ENCODE measurements at places on chromosomes 3 and 15.
A peak's percentile ranks its signal among the peaks of the same experiment; 100 is the strongest.

- no peak for DNase-seq
Measured at GRCh38 chr15:95302206-95302605, 1028.3 kb upstream of the NR2F2 start.

DNA sequence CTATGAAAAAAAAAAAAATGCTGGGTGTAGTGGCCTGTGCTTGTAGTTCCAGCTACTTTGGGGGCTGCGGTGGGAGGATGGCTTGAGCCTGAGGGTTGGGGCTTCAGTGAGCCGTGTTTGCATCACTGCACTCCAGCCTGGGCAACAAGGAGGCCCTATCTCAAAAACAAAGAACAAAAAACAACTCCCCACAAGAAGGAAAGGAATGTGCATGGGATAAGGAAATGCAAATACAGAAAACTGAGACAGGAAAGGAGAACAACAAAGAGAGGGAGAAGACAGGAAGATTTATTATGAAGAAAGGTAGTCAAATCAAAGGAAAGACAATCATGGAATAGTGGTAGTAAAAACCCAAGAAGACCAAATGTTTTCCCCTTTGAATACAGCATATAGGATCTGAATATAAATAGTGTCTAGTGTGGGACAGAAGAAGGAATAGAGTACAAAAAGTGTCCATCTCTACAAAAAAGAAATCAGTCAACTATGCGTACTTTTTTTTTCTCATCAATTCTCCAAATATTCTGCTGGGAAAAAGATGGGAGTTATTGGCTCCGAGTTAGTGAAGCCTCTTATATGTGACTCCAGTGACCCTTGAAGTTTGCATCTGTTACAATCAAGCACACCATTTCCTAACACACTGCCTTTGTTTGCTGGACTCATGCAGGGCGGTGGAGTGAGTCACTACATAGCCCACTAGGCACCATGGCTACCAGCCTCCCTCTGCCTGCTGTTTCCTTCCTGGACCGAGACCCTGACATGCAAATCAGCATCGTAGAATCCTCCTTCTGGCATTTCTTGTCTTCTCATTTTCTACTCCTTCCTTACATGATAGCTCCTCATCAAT lies 101.2 kb upstream of the PTX3 start:
- DNase-seq, result peak; percentile 21

DNA sequence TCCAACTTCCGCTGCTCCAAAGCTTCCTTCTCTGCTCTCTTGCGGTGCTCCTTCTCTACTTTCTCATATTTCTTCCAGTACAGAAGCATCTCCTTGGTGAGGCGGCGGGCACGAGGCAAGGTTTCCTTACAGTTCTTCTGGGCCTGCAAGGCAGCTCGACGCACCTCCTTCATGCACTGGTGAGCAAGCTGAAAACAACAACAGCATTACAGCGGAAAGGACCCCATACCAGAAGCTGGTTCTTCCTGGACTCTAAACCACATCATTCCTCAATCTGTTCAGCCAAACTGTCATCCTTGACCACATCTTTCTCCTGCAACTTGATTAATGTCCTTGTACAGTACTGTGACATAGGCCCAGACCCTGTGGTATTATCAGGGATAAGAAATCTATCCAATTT lies 36.4 kb downstream of the INO80 start:
- no peak for DNase-seq

- no peak for DNase-seq
Measured at GRCh38 chr15:70236341-70237086, 138.8 kb upstream of the TLE3 start.

GRCh38 chr3:9793161-9793781 lies 389 bp downstream of the ARPC4 start:
- DNase-seq, result no peak

DNA sequence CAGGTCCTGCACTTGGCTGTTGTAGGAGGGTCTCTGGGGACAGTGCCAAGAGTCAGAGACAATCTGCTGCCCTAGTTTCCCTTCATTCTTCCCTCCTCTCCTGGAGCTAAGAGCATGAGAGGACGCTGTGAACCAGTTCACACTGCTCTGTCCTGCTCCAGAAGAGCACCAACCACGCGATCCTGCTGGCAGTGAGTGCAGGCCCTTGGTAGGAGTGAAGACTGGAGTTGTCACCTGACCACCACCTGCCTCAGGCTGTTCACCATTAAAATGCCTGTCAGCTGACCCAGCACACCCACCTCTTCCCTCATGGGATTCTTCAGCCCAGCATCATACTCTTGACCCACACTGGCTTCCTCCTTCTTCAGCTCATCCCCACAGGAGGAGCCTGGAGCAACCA lies 2.9 kb downstream of the TM6SF1 start:
- no peak for DNase-seq

DNA sequence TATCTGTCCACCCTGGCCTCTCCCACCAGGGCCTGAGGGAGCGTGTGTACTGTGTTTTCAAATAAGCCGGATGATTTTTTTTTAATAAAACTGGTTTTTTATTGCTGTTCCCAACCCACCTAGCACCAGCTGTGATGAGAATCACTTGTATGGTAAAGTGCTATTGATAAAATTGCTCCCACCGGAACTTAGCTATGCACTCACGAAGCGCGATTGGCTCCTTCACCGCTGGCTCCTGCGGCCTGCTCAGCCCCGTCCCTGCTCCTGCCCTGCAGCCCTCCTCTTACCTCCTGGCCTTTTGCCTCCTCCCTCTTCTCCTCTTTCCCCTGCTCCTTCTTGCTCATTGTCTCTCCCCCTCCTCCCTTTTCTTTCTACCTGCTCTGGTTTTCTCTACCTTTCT lies 183.7 kb downstream of the TLE3 start:
- no peak for DNase-seq

GRCh38 chr15:63941698-63942465 lies 104.4 kb downstream of the DAPK2 start:
- DNase-seq, result no peak

GRCh38 chr3:131223373-131224289 lies 157.9 kb upstream of the NUDT16 start:
- DNase-seq, result no peak

GRCh38 chr3:4994144-4994730 lies 15.0 kb downstream of the BHLHE40 start:
- no peak for DNase-seq

- no peak for DNase-seq
Measured at GRCh38 chr3:52218937-52219650, 6.4 kb downstream of the TLR9 start.
